ENCODE measurements at places on chromosomes 3 and 15. TPM values are rescaled to one million over a fixed set of nuclear protein-coding genes. Genes with fewer than 3 reads are reported as not detected.

RRP9 gene
- total RNA-seq: 22.3 TPM

TEX9 gene
- 1.6 TPM for total RNA-seq

SPTBN5 gene
- under 0.01 TPM for total RNA-seq

PLAAT1 gene
- not detected for total RNA-seq

IQCH gene
- total RNA-seq: 1.8 TPM

SLC6A1 gene
- total RNA-seq: not detected

CORO2B gene
- total RNA-seq: 36.8 TPM

GREM1 gene
- total RNA-seq: 0.10 TPM

GCHFR gene
- 5.8 TPM for total RNA-seq

CCR1 gene
- not detected for total RNA-seq

MNS1 gene
- 1.9 TPM for total RNA-seq

FEZF2 gene
- not detected for total RNA-seq
